ENCODE measurements at places on chromosomes 13 and 19.

- DNase-seq, result peak; percentile 95
Measured at GRCh38 chr19:50330365-50331078, 1.3 kb upstream of the KCNC3 start.

GRCh38 chr13:36986462-36987240, 12.5 kb downstream of the ALG5 start:
- no peak for DNase-seq

DNA sequence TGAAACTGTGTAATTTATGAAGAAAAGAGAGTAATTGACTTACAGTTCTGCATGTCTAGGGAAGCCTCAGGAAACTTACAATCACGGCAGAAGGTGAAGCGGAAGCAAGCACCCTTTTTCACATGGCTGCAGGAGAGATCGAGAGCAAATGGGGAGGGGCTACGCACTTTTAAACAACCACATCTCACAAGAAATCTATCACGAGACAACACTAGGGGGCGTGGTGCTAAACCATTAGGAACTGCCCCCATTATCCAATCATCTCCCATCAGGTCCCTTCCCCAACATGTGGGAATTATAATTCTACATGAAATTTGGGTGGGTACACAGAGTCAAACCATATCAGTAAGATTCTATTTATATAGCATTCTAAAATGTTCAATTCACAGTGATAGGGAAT, 114.8 kb upstream of the TRPC4 start:
- no peak for DNase-seq

DNA sequence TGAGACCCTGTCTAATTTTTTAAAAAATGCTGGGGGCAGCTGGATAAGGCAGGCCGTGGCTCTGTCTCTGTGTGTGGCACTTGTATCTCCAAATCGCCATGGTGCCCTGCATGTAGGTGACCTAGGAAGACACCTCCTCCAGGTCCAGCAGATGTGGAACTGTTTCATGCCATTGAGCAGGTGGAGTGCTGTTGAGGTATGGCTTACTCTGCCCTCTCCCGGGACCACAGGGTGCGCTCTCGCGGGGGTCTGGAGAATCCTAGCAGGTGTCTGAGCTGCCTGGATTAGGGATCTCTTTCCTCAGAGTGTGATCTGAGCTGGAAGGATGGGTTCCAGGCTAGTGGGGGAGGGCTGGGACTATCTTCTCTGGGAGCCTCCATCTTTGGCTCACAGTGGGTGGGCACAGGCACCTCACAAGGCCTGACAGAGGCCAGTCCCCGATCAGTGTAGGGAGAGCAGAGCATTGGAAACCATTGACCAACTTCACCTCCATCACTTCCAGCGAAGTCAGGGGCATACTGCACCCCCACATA, 67.7 kb upstream of the TM9SF2 start:
- DNase-seq, result no peak

GRCh38 chr19:1252821-1253513, 4.6 kb downstream of the MIDN start:
- DNase-seq, result peak; percentile 91

DNA sequence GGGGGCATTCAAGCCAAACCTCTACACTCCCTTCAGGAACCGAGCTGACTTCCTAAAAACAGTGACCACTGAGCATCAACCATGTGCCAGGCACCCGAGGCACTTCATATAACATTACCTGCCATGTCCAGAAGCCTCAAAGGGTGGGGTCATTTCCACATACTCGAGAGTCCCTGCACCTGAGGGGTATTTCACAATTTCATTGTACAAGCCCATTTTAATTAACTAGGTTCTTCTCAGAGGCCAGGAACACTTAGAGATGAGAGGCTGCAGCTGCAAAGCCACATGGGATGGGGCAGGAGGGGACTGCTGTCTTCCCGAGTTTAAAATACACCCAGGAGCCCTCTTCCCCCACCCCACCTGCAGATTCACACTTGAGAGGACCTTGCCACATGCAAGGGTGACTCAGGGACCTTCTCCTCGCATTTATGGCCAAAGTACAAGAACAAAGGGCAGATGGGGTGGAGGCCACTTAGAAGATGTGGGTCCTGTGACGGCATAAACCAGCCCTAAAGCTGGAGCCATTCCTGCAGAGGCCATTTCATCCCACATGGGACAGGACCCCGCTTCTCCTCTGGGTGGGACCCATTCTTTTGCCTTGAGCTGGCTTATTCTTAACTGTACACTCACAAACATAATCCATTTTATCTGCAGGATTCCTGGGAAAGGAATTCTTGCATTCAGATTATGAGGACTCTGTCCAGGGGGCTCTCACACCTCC, 43.9 kb downstream of the RAB20 start:
- no peak for DNase-seq

GRCh38 chr13:65856431-65856830, 1373.7 kb downstream of the PCDH9 start:
- no peak for DNase-seq

DNA sequence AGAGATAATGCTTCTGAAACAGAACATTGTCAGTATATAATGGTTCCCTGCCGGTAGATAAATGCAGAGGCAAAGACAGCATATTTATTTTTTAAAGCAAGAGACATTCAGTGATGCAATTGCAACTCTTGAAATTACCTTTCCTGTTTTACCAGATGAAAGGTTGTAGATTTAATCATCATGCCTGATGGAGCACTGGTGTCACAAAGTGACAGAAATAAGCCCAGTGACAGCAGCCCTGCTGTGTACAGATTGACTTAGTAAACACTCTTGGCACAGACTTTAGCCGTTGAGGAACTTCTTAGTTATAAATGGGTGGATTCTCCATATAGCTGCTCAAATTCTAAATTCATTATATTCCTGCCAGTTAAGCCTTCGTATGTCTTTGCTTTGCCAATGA, 172.5 kb downstream of the ITGBL1 start:
- DNase-seq, result peak; percentile 67

GRCh38 chr19:19077103-19077502, 13.3 kb downstream of the SLC25A42 start:
- DNase-seq, result no peak

- DNase-seq, result no peak
Measured at GRCh38 chr13:84393981-84394625, 511.8 kb upstream of the SLITRK1 start.

- no peak for DNase-seq
Measured at GRCh38 chr19:15737722-15738121, at the start of gene OR10H3. TSS of gene OR10H3 (plus strand) at chr19:15737985. CDS start at chr19:15741393, 3,408 bp downstream.

DNA sequence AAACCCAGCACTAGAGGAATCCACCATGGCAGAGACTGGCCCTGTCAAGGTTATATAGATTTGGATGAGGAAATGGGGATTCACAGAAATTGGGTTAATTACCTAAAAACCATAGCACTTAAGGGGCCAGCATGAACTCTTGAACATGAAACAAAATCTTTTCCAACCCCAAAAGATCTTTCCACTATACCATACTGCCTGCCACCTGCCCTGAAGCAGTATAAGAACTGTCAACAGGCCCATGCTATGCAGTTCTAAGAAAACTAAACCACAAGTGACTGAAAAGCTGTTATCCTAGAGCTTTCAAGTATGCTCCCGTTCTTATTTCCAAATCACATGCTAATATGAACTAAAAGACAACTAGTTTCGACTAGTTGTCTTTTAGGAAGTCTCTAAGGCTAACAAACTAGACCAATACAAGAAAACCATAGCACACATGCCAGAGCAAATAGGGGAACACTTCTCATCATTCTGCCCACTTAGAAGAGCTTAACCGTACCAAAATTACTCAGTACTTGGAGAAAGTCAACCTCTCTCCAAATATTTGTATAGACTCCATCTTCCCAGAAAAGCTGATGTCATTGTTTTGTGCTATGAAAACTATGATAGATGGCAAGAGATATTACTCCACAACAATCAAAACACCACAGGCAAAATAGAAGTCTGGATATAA, 27.5 kb downstream of the HSPH1 start:
- DNase-seq, result peak; percentile 48

DNA sequence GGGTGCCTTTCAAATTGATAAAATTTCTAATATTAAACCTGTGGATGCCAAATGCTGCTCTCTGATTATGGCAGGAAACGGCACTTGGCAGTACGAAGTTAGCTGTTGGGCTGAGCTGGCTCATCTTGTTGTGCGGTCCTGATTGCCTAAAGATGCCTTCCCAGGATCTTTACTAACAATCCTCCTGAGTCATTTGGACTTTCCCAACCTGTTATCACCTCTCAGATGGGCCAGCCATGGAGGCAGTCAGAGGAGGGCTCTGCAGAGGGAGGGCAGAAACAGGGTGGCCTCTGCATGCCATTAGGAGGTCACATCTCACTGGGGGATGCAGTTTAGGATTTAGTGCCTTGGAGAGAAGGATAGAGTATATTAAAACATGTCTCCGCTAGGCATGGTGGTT, 27.3 kb downstream of the ALOX5AP start:
- no peak for DNase-seq

- DNase-seq, result no peak
Measured at GRCh38 chr19:2044709-2045500, 6.1 kb downstream of the MKNK2 start.

- DNase-seq, result no peak
Measured at GRCh38 chr19:42206871-42207755, 10.4 kb downstream of the DEDD2 start.

- DNase-seq, result peak; percentile 80
Measured at GRCh38 chr19:7426986-7427385, 61.8 kb downstream of the PEX11G start.

DNA sequence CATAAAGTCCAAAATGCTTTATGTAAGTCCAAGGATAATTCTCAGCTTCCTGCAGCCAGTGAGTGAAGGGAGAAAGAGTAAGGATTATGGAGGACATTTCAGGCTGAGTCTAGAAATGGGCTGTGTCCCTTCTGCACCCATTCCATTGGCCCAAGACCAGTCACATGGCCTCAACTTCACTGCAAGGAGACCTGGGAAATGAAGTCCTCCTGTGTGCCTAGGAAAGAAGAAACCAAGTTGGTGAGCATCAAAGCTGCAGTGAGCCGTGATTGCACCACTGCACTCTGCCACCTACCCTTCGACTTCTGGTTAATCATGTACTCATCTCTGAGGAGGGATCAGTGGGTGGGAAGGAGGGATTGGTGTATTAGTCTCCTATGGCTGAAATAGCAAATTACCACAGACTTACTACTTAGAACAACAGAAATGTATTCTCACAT, 3.6 kb upstream of the CD37 start:
- DNase-seq, result peak; percentile 82

DNA sequence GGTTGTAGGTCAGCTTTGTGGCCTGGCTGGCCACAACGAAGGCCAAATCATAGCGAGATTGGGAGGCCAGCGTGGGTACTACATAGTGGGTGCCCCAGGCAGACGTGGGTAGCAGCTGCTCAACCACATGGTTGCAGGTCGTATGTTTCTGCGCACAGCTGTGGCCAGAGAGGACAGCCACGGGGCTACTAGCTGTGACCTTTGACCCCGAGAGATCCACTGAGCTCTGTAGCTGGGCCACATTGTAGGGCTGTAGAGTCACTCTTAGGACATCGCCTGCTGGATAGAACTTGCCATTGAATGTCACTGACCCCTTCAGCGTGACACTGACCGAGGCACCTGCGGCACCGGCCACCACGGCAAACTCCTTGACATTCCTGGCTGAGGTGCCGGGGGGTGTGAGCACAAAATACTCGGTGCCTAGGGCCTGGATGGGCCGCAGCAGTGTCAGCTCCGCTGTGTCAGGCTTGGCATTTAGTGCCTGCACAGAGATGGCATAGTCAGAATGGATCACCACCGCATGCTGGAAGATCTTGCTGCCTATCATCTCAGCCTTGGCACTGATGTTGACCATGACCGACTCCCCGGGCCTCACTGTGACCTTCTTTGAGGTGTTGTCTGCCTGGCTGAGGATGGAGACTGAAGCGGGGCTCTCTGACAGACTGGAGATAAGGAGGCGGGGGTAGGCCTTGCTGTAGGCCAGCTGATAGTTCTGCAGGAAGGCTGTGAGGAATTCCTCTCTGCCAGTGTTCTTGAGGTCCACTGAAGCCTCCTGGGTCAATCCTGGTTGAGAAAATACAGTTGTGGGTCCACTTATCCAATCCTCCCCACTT, 6.7 kb downstream of the FCGBP start:
- DNase-seq, result no peak

DNA sequence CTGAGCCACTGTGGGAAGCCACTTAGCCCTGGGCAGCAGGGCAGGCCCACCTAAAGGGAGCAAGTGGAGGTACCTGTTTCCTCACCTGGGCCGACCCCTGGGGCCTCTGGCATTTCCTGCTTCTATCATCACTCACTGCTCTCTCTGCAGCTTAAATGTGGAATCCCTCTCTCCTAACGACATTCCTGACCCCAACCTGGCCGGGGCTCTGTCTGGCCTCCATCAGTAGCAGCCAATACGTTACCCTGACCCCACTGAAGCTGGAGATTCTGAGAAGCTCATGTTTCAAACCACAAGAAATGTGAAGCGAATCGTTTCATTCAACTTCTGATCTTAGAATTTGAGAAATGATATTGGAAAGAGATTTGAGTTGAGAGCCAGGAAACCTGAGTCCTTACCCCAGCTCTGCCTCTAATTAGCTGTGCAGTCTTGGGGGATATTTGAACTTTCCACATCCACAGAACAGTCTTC, 39.9 kb downstream of the DOCK9 start:
- DNase-seq, result no peak

Measured in activated CD4-positive, alpha-beta T cell treated with anti-CD3 and anti-CD28 coated beads, Interleukin-10, Interleukin-2, amounts not matched to agents 100 ng/mL and 50 ng/mL, durations not matched to agents 16 hours and 8 hours (primary cell).